T-helper 2 cell treated with Interferon-gamma antibody and Interleukin-4, amounts not matched to agents 5 μg/mL and 100 μg/mL, for 36 hours (primary cell): ENCODE measurements at places on chromosomes 7 and 10.

GRCh38 chr7:27901028-27901760 lies 161.2 kb downstream of the TAX1BP1 start:
- peaks cover 28% of the 10 kb centered on the region for H3K27me3 ChIP-seq
- H3K4me1 ChIP-seq, result peaks cover 31% of the 10 kb centered on the region
- no peaks in the 10 kb centered on the region for H3K36me3 ChIP-seq
- H3K4me3 ChIP-seq, result peak overlapping the region; percentile 52
- peak overlapping the region; percentile 31 for H3K27ac ChIP-seq

DNA sequence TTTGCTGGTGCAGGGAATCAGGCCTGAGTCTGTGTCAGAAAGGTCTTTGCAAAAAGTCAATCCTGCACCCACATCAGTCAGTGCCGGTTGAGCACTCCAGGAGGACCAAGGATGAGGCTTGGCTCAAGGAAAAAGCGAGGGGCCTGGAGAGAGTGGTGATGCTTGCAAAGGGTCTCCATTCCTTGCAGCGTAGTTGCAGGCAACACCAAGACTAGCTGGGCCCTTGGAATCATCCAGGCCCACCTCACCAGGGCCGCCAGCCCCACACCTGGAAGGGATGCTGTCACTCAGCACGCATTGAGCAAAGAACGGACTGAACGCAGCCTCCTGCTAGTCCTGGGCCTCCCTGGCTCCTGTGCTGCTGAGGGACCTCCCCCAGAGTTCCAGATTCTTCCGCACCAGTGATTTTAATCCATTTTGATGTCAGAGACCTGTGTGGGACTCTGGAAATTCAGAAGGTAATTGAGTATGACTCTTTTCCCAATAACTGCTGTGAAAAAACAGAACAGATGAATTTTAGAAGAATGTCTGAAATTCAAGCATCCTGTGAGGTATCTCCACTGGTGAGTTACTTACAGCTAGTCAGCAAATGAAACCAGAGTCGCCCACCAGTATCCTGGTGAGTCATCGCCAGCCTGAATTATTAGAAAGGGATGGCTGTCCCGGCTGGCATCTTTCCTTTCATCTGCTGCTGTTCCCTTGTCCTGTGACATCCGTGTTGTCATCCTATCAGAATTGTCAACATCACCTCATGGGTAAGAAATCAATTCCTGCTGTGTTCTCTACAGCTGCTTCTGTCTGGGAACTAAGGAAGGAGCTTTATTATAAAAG lies 150.8 kb upstream of the NPS start:
- H3K36me3 ChIP-seq, result no peaks in the 10 kb centered on the region
- H3K27ac ChIP-seq, result no peak overlapping the region
- DNase-seq, result no peak
- no peaks in the 10 kb centered on the region for H3K27me3 ChIP-seq

DNA sequence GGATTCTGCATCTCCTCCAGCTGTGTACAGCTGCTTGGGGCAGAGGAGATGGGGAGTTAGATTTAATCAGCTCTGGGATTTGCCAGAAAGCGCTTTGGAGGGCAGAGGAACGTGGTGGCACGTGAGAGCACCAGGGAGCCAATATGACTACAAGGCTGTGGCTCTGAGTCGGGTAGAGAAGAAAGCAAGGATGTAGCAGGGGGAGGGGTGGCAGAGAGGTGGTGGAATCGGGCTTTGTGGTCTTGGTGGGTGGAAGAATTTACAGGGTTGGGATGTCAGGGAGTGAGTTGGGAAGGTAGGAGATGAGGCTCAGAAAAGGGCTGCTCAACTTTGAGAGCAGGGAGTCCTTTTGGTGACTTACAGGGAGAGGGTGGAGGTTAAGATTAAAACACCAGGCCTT lies 113.6 kb downstream of the CCNY start:
- H3K27ac ChIP-seq, result peak overlapping the region; percentile 64
- peaks cover 18% of the 10 kb centered on the region for H3K36me3 ChIP-seq
- DNase-seq, result no peak
- peaks cover 50% of the 10 kb centered on the region for H3K4me1 ChIP-seq
- peak overlapping the region; percentile 12 for H3K4me3 ChIP-seq
- H3K27me3 ChIP-seq, result no peaks in the 10 kb centered on the region

- H3K27ac ChIP-seq, result no peak overlapping the region
- no peak overlapping the region for H3K4me3 ChIP-seq
- no peak for DNase-seq
- no peaks in the 10 kb centered on the region for H3K27me3 ChIP-seq
Measured at GRCh38 chr7:41656366-41656765, 46.5 kb downstream of the INHBA start.

GRCh38 chr7:71627651-71628050 lies 495.7 kb downstream of the GALNT17 start:
- H3K27ac ChIP-seq, result no peak overlapping the region
- DNase-seq, result no peak
- H3K27me3 ChIP-seq, result no peaks in the 10 kb centered on the region
- no peak overlapping the region for H3K4me3 ChIP-seq
- H3K36me3 ChIP-seq, result no peaks in the 10 kb centered on the region

DNA sequence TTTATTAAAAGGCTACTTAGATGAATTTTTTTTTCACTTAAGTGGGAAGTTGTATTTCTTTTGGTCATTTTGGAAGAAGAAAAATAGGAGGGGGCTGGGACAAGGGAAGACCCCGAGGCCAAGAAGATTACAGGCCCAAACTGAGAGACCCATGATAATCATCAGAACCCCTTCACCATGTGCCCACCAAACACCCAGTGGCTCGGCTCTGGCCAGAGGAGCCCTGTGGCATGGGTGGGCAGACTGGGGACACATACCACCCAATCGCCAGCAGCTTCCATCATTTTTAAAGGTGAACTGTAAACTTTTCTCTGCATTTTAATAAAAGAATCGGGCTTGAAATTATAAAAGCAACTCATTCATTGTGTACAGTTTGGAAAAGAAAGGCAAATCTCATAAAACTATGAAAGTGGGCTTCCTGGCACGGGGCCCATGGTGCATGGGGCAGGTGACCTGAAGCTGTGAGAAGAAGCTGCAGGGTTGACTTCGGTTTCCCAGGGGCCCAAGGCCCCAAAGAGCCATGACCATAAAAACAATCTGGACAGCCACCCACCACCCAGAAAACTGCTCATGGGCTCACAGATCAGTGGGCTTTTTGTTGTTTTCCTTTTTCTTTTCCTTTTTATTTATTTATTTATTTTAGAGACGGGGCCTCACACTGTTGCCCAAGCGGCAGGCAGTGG lies 29.4 kb upstream of the RET start:
- no peak overlapping the region for H3K27ac ChIP-seq
- no peaks in the 10 kb centered on the region for H3K36me3 ChIP-seq
- H3K27me3 ChIP-seq, result peaks cover 7% of the 10 kb centered on the region
- H3K4me3 ChIP-seq, result no peak overlapping the region

- H3K27ac ChIP-seq, result no peak overlapping the region
- no peaks in the 10 kb centered on the region for H3K4me1 ChIP-seq
- H3K27me3 ChIP-seq, result no peaks in the 10 kb centered on the region
- H3K4me3 ChIP-seq, result no peak overlapping the region
- H3K36me3 ChIP-seq, result no peaks in the 10 kb centered on the region
Measured at GRCh38 chr7:133804127-133804526, 323.0 kb upstream of the LRGUK start.

- H3K27ac ChIP-seq, result no peak overlapping the region
- H3K36me3 ChIP-seq, result no peaks in the 10 kb centered on the region
- H3K4me1 ChIP-seq, result no peaks in the 10 kb centered on the region
- DNase-seq, result no peak
- H3K4me3 ChIP-seq, result no peak overlapping the region
Measured at GRCh38 chr10:59266321-59266720, 89.9 kb downstream of the PHYHIPL start.

GRCh38 chr7:143265017-143265693 lies 1.9 kb downstream of the GSTK1 start:
- peak overlapping the region; percentile 97 for H3K4me3 ChIP-seq
- peak overlapping the region; percentile 68 for H3K27ac ChIP-seq
- H3K36me3 ChIP-seq, result peaks cover 66% of the 10 kb centered on the region

DNA sequence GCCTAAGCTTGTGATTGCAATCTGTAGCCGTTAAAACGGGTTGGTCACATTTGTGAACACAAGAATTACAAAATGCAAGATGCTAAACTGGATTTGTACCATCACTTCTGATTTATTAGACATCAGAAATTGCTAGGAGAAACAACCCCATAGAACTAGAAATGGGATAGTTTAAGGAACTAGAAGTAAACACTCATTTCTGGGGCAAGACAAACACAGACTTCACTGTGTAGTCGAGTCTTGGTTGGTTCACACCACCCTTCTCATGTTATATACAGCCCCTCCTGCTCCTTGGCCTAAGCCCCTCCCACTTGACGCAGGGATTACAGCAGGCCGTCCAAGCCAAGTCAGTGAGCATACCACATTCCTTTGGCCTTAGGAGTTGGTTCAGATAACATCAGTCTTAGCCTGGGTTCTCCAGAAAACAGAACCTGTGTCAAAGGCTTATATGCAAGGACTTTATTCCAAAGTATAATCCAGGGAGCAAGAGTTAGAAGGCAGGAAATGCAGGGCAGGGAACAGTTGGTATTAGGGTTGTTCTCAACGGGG lies 2.0 kb upstream of the NRAP start:
- no peak overlapping the region for H3K4me3 ChIP-seq
- H3K36me3 ChIP-seq, result no peaks in the 10 kb centered on the region
- DNase-seq, result no peak
- peaks cover 18% of the 10 kb centered on the region for H3K27me3 ChIP-seq
- no peak overlapping the region for H3K27ac ChIP-seq
- H3K4me1 ChIP-seq, result peaks cover 10% of the 10 kb centered on the region

- no peaks in the 10 kb centered on the region for H3K27me3 ChIP-seq
- no peaks in the 10 kb centered on the region for H3K4me1 ChIP-seq
- no peak overlapping the region for H3K27ac ChIP-seq
- H3K36me3 ChIP-seq, result no peaks in the 10 kb centered on the region
- no peak for DNase-seq
Measured at GRCh38 chr7:111765751-111766643, 203.7 kb upstream of the IMMP2L start.

- peaks cover 4% of the 10 kb centered on the region for H3K36me3 ChIP-seq
- H3K27me3 ChIP-seq, result no peaks in the 10 kb centered on the region
- peaks cover 56% of the 10 kb centered on the region for H3K4me1 ChIP-seq
- H3K4me3 ChIP-seq, result peak overlapping the region; percentile 82
Measured at GRCh38 chr10:69061305-69062161, 26.4 kb upstream of the SRGN start.

DNA sequence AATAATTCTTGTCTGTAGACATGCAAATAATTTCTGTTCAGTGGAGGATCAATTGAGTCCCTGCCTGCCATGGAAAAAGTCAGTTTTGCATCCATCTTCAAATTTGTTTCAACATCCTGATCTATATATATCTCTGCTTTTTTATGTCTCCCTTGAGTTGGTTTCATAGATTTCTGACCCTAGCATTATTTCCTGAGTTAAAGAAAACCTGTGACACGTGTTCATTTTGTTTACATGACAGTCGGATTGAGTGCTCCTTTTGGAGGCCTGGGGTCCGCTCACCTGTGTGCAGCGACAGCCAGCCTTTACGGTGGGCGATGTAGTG lies 674 bp downstream of the MRPS24 start:
- H3K4me1 ChIP-seq, result peaks cover 14% of the 10 kb centered on the region
- H3K4me3 ChIP-seq, result peak overlapping the region; percentile 93
- no peak for DNase-seq

GRCh38 chr7:84462259-84462658 lies 267.7 kb upstream of the SEMA3A start:
- H3K36me3 ChIP-seq, result no peaks in the 10 kb centered on the region
- H3K27me3 ChIP-seq, result no peaks in the 10 kb centered on the region
- no peaks in the 10 kb centered on the region for H3K4me1 ChIP-seq
- DNase-seq, result no peak
- H3K4me3 ChIP-seq, result no peak overlapping the region

GRCh38 chr7:41024126-41024525 lies 678.8 kb downstream of the INHBA start:
- H3K36me3 ChIP-seq, result no peaks in the 10 kb centered on the region
- no peak overlapping the region for H3K4me3 ChIP-seq
- DNase-seq, result no peak
- H3K4me1 ChIP-seq, result no peaks in the 10 kb centered on the region
- H3K27me3 ChIP-seq, result no peaks in the 10 kb centered on the region

- H3K4me3 ChIP-seq, result peak overlapping the region; percentile 93
- H3K27me3 ChIP-seq, result no peaks in the 10 kb centered on the region
- H3K36me3 ChIP-seq, result peaks cover 32% of the 10 kb centered on the region
- H3K4me1 ChIP-seq, result peaks cover 25% of the 10 kb centered on the region
Measured at GRCh38 chr10:95655571-95656290, 780 bp downstream of the ALDH18A1 start.

DNA sequence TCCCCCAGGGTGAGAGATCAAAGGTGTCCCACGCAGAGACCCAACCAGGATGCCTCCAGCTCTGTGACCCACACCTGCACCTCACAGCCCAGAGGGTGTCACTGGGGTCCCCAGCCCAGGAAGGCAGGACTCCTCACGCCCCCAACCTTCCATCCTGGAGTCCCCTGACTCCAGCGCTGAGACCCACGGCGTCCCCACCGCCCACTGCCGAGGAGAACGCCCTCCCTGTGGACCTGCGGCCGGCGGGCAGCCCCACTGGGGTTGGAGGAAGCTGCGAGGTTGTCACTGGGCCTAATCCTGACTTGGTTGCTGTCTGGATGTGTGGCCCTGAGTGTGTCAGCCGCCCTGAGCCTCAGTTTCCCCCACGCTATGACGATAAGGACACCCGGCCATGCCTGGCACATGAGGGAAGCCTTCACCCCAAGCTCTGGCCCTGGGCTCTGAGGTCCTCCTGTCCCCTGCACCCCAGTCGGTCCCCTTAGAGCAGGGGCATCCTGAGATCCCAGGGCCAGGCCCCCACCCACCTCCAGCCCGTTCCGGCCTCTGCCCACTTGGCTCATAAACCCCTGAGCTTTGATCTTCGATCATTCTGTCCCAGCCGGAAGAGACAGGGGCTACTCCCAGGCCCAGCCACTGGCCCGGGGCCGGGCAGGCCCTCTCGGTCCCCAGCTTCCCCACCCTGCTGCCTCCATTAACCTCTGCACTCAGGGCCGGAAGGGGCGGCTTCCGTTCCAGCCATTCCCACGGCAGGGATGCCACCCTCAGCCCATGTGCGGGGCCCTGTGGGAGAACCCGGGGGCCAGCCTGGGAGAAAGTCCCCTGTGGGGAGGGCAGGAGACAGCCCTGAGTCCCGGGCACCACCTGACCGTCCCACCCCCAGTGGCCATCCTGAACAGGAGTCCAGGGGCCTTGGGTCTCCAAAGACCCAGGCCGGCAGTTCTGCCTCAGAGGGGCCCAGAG lies 113.2 kb downstream of the MICALL2 start:
- H3K4me3 ChIP-seq, result no peak overlapping the region
- DNase-seq, result no peak
- no peaks in the 10 kb centered on the region for H3K4me1 ChIP-seq
- H3K36me3 ChIP-seq, result no peaks in the 10 kb centered on the region

- no peaks in the 10 kb centered on the region for H3K27me3 ChIP-seq
- no peaks in the 10 kb centered on the region for H3K36me3 ChIP-seq
- H3K4me1 ChIP-seq, result no peaks in the 10 kb centered on the region
- no peak overlapping the region for H3K27ac ChIP-seq
- DNase-seq, result no peak
- H3K4me3 ChIP-seq, result no peak overlapping the region
Measured at GRCh38 chr10:34854147-34854601, 39.1 kb upstream of the PARD3 start.

DNA sequence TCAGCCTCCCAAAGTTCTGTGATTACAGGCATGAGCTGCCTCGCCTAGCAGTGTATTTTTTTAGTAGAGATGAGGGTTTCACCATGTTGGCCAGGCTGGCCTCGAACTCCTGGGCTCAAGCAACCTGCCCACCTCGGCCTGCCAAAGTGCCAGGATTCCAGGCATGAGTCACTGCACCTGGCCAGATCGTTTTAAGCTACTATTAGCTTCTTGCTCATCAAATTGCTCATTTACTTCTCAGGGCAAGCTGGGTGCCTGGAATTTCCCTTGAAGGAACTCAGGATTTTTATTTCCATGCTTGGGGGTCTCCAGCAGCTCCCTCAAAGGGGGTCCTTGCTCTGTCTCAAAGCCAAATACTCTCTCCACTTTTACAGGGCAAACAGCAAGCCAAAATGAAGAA lies 798.0 kb upstream of the AUTS2 start:
- no peak for DNase-seq
- H3K27me3 ChIP-seq, result no peaks in the 10 kb centered on the region
- H3K36me3 ChIP-seq, result no peaks in the 10 kb centered on the region
- no peak overlapping the region for H3K27ac ChIP-seq
- no peak overlapping the region for H3K4me3 ChIP-seq
